Lung microvascular endothelial cell (primary cell): ENCODE measurements at places on chromosomes 6 and 20. TPM values are rescaled to one million over a fixed set of nuclear protein-coding genes. Genes with fewer than 3 reads are reported as not detected.

Gene CCR6
- not detected in 2 replicates for total RNA-seq

Gene CFAP61
- total RNA-seq: not detected in 2 replicates

Gene SH3BGRL2
- total RNA-seq: 47.7 and 123 TPM in 2 replicates

Gene TRIM10
- under 0.01 TPM in 1 of 2 replicates, not detected in the other for total RNA-seq
